Left lung (tissue), 14 donors: ENCODE measurements at places on chromosomes 12 and 14. TPM values are rescaled to one million over a fixed set of nuclear protein-coding genes. Genes with fewer than 3 reads are reported as not detected.
A peak's percentile ranks its signal among the peaks of the same experiment; 100 is the strongest.

Gene FGD6
- 17.3 TPM for total RNA-seq

Gene GPR135
- 1.7 TPM for total RNA-seq

Gene MRPL42
- total RNA-seq: 59.9 TPM

Gene CLMN
- total RNA-seq: 30.0 TPM

Gene FAM222A
- 2.9 TPM for total RNA-seq

Gene MIPOL1
- total RNA-seq: 10.4 TPM

Gene DNAI7
- total RNA-seq: 2.3 TPM

Gene PTPRR
- total RNA-seq: 1.4 TPM

Gene MYRFL
- total RNA-seq: 0.17 TPM

Gene PIANP
- total RNA-seq: 0.44 TPM

Gene SMOC1
- 0.20 TPM for total RNA-seq

Gene EXD2
- total RNA-seq: 24.0 TPM

Gene A2ML1
- total RNA-seq: not detected

DNA sequence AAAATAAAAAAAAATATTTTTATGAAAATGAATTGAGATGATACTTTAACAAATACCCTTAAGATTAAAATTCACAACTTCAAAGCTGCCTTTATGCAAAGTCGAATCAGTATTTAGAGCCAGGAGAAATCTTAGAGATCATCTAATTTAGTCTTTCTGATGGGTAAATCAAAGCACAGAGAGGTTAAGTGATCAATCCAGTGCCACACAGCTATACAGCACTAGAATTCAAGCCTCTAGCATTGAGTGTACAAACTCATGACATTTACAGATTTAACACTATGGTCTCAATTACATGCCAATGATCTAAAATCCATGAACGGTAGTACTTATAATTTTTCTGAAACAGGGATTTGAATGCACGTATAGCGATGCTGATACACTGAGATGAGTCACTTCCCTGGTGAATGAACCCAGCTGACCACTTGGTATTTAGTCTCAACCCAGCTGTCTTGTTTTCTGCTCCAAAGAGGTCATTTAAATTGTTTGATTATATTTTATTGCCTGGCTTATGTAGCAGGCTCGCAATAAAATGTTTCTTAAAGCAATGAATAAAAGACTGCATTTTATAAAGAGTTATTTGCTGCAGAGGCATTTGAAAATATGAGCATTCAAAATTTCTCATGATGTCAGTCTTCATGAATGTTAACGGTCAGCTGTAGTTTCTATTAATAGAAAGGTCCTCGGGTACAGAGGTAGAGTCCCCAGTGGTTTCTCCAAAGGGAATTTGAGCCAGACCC, 152.4 kb upstream of the PRICKLE1 start:
- DNase-seq: no peak

- DNase-seq: peak; percentile 53
Measured at GRCh38 chr12:122072031-122072970, 6.3 kb upstream of the MLXIP start.

- no peak for DNase-seq
Measured at GRCh38 chr14:68702135-68702534, 90.7 kb downstream of the ZFP36L1 start.

- no peak for DNase-seq
Measured at GRCh38 chr12:109888179-109889020, 8.1 kb upstream of the GLTP start.

- DNase-seq: no peak
Measured at GRCh38 chr12:81644503-81644902, 114.6 kb downstream of the PPFIA2 start.

- DNase-seq: no peak
Measured at GRCh38 chr14:94532447-94532846, 23.2 kb upstream of the SERPINA12 start.

- no peak for DNase-seq
Measured at GRCh38 chr14:95464514-95464913, 51.9 kb downstream of the SYNE3 start.

DNA sequence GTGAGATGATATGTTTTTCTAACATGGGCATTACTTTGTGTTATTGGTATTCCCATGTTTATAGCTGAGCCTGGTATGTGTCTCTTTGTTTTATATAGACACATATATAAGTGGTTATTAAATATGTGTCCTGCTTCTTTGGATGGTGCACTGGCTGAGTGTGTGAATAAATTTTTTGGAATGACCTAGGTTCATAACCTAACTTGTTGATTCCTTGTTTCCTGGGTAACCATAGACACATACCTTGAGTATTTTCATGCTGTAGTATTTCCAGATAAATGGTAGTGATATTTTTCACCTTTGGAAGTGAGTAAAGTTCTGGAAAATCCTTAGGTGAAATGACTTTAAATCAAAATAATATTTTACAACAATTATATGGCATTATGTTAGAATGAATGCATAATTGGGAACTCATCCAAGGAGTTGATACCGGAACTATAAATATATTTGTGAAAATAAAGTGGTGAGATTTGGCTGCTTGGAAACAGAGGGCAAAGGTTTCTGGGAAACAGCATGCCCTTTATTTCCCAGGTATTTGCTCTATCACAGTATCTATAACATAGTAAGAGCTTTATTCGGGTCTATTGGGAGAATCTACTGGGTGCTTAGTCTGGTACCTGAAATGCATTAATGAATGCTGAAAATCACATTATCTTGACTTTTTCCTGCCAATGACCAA, 64.3 kb upstream of the REP15 start:
- no peak for DNase-seq

DNA sequence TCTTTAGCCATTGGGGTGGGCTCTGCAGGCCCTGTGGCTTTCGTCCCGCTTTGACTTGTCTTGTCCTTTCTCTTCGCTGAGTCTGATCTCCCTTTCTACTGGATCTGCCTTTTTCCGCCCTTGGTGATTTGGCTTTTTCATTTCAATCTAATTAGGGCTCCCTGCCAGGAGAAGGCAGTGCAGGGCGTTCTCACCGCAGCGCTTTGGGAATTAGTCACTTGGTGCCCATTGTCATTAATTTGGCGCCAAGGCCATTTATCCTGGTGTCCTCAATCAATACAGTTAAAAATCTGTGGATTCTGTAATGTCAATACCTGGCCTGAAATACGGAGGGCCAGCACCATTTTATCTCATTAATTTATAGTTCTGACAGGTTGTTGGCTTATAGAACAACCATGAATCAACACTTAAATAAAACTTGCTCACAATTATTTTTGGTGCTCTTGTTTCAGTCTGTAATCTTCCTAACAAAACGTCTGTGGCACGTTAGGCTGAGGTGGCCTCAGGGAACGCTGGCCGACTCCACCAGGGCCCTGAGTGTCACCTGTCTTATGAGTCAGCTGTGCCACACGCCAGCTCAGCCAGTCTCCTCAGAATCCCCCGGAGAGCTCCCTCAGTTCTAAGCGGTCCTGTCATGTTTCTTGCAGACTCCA, 115.7 kb downstream of the BEGAIN start:
- no peak for DNase-seq

- no peak for DNase-seq
Measured at GRCh38 chr12:108400481-108400880, 61.4 kb upstream of the CMKLR1 start.

DNA sequence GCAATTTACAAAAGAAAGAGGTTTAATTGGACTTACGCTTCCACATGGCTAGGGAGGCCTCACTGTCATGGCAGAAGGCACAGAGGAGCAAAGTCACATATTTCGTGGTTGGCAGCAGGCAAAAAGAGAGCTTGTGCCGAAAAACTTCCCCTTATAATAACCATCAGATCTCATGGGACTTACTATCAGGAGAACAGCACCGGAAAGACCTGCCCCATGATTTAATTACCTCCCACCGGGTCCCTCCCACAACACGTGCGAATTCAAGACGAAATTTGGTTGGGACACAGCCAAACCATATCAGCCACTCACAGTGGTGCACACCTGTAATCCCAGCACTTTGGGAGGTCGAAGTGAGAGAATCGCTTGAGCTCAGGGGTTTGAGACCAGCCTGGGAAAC, 68.5 kb downstream of the FBXL14 start:
- no peak for DNase-seq

DNA sequence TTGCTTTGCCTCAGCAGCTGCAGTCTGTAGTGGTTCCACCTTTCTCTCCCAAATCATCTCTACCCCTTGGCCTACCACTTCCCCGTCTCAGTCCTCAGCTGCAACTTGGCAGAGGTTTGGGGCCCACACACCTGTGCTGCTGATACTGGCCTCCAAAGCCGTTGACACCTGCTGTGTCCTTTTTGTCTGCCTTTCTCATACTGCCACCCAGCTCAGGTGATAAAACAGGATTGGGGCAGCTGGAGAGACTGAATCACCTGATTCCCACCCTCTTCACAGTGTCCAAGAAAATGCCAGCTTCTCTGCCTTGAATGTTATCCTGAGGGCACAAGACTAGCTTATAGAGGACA, 103.7 kb downstream of the ETV6 start:
- no peak for DNase-seq

- no peak for DNase-seq
Measured at GRCh38 chr14:49549881-49550280, 36.3 kb downstream of the RPS29 start.

GRCh38 chr12:10849425-10849878, at the start of gene PRR4:
TSS of gene PRR4 (minus strand) at chr12:10849475. CDS start at chr12:10849437, 38 bp downstream.
- no peak for DNase-seq

GRCh38 chr14:60878536-60878935, 102.3 kb downstream of the TRMT5 start:
- DNase-seq: no peak

DNA sequence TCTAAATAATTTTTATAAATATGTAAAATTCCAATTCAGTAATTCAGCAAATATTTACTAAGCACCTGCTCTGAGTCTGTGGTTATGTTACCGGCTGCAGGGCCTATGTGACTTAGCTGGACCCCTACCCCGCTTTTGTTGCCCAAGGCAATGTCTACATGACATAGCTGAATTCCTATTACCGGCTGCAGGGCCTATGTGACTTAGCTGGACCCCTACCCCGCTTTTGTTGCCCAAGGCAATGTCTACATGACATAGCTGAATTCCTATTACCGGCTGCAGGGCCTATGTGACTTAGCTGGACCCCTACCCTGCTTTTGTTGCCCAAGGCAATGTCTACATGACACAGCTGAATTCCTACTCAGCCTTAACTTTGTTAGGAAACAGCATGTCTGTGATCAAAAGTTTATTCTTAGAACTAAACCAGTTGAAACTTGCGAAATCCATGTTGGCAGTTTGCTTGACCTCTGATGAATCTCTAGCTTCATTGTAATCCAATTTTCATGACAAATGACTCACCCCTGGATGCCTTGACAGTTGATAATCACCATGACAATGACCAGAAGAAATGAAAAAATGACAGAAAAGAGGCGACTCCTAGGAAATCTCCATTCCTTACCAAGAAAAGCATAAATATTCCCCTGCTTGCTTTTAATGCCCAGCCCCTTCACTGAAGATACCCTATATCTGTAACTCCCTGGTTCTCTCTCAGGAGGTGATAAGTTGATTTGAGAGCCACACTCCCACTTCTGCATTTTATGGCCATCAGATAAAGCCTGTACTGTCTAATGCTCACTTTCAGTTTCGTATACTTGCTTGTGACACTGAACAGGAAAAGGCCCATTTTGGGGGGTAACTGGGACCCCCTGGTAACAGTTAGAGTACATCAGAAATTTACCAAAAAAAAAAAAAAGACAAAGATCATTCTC, 148.4 kb upstream of the SYT10 start:
- no peak for DNase-seq

DNA sequence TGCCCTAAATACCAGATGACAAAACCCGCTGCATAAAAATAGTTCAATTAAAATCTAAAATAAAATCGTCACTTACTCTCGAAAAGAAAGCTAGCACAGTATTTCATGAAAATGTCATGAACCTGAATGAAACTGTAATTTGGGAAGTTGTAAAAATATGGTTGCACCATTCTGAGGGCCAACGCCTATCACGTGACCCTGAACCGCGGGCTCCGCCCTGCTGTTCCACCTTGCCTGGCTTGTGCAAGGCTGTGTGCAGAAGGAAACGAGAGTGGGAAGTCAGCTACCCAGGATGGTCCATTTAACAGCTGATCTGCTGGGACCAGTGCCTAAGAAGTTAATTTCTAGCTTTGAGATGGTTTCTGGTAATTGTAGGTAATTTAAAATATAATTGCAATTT, 91.7 kb upstream of the BMP4 start:
- peak; percentile 39 for DNase-seq

DNA sequence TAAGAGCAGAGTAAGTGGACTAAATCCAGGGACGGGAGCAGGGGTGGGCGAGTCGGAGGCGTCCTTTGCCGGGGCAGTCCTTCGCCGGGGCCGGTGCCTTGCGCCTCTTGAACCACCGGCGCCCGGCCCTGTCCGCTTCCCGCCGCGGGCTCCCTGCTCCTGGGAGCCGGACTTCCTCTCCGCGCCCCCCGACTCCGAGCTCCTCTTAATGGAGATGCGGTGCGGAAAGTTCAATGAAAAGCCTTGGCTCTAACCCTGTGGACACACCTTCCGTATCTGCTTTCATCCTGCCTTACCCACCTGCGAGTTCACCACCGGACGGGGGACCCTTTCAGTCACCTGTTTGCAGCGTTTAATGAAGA, 412 bp downstream of the FGFR1OP2 start:
- peak; percentile 90 for DNase-seq

DNA sequence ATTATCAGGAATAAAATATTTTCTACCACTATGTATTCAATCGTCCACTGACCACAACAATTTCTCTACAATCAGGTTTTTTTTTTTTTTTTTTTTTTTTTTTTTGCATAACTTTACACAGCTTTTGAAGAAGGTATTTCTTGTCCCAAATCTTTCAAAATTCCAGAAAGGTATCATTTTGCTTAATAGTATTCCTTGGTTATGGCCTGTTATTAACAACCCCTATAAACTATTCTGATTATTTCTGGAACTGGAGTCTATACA, 145.3 kb downstream of the ALX1 start:
- no peak for DNase-seq

DNA sequence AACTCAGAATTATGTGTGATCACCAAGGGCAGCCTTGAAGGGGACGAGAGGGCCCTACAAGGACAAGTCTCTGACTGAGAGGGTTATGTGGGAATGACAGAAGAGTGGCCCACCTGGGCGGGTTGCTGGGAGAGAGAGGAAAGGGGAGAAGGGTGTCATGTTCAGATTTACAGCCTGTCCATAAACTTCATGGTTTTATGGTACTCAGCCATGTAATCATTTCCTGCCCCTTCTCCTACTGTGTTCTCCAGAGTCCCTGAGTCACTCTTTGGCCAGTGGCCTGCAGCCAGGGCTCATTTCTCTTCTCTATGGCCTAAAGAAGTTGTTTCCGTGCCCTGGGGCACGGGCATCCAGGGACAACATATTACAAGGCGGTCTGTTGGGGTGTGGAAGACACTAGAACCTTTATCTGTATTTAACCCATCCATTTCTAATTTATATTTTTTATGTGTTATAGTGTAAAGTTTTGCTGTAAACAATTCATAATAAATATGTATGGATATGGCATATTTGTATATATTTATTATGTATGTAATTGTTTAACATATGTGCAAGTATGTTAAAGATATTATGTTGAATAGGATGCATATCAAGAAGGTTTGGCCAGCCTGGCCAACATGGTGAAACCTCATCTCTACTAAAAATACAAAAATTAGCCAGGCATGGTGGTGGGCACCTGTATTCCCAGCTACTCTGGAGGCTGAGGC, 26.9 kb downstream of the DDX47 start:
- no peak for DNase-seq
